ENCODE measurements at places on chromosomes 1 and 21.
A peak's percentile ranks its signal among the peaks of the same experiment; 100 is the strongest.

- peak; percentile 11 for DNase-seq
Observed at GRCh38 chr21:26441149-26441548, 131.9 kb downstream of the CYYR1 start.

DNA sequence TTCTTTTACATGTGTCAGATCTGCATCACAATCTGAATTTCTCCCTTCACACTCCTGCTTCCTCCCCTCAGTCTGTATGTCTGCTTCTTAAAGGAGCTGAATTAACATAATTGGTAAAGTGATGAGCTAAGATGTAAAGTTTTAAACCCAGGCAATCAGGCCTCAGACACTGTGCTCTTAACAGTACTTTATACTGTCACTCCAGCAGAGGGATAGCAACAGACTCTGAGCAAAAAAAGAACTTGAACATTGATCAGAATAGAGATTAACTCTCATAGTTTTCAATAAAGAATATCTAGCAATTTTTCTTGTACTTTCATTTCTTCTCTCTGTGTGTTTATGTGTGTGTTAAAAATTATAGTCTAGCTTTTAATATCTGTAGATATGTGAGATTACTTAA, 110.3 kb downstream of the DUSP10 start:
- DNase-seq: no peak

DNA sequence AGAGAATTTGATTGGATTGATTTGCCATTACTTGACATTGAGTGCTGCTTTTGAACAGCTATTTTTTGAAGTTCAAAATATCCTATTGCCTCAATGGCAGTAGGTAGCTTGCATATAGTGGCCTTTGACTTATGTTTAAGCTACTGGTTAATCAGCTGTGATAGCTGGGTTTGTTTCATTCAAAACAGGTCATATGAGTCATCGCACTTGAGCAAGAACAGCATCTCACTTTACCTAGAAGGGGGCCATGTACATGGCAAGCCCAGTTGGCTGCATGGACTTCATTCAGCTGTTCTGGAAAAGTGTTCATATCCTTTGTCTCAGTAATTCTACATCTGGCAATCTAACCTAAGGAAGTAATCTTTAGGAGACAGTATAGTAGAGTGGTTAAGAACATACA, 29.0 kb upstream of the ARID1A start:
- DNase-seq: no peak

GRCh38 chr1:18530587-18531502, 50.1 kb downstream of the KLHDC7A start:
- DNase-seq: no peak

DNA sequence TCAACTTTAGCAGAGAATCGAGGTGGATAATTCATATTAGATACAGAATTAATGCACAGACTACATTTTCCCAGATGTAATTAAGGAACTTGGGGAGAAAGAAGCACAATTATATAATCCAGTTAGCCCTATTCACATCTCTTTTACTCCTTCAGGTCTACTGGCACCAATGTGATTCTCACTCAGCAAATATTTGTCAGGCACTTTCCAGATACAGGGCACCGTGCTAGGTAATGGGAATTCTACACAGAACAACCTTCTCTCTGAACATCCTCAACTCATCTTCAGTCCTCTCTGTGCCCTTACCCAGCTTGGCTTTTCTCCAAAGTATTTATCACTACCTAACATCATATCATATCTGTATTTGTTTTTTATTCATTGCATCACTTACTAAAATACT, 15.6 kb upstream of the PROX1 start:
- no peak for DNase-seq

GRCh38 chr1:66774438-66774837, 22.2 kb downstream of the DYNLT5 start:
- DNase-seq: peak; percentile 3

DNA sequence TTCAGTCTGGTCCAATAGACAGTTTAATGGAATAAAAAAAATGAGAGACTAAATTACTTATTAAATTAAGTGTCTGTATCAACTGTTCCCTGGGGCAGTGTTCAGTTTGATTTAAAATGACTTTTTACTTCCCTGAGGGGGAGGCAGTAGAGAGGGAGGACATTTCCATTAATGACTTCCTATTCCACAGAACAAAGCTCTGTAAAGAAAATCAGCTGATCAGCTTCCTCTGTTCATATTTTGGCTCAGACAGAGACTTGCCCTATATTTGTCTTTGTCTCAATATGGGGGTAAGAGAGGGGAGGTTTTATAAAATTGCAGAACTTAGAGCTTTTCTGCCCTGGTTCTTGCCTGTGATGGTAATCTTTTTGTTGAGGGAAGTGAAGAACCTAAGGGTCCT, 8.4 kb downstream of the CFAP126 start:
- no peak for DNase-seq

- DNase-seq: peak; percentile 72
Observed at GRCh38 chr1:156499842-156500542, 583 bp downstream of the MEF2D start.

GRCh38 chr1:58709540-58710175, 9.8 kb upstream of the MYSM1 start:
- no peak for DNase-seq

DNA sequence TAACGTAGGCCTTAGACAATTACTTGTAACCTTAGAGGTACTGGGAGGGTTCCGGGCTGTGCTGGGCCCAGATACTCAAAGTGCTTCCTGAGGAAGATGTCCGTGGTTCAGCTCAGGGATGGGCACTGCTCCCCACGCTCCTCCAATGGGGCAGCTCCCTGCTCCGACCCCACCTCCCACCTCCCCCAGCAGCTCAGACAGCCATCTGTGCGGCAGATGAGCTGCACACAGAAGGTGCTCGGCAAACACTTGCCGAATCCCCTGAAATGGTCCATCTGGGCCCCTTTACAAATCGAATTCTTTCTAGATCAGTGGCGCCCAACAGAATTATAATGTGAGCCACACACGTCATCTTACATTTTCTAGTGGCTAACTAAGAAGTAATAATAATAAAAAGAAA, 242.4 kb upstream of the RAB4A start:
- DNase-seq: peak; percentile 90

- DNase-seq: no peak
Observed at GRCh38 chr1:16984717-16985116, 4.3 kb upstream of the MFAP2 start.

- DNase-seq: no peak
Observed at GRCh38 chr1:52153010-52153409, 11.1 kb downstream of the ZFYVE9 start.

DNA sequence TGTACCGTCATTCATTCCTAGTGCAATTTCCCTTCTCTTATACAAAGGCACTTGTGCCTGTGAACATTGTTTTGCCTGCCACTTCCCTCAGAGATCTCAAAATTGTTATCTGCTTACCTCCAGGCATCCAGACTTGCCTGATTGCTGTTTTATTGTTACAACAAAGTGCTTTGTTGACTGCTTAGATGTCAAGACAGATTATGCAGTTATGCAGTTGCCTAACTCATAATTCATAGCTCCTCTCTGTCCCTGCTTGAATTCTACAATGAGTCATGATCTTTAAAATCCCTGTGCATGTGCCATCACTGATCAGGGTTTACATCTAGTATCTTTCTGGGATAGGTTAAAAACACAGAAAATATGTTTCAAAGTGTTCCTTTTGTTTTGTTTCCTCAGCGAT, 24.5 kb downstream of the CXADR start:
- DNase-seq: no peak

DNA sequence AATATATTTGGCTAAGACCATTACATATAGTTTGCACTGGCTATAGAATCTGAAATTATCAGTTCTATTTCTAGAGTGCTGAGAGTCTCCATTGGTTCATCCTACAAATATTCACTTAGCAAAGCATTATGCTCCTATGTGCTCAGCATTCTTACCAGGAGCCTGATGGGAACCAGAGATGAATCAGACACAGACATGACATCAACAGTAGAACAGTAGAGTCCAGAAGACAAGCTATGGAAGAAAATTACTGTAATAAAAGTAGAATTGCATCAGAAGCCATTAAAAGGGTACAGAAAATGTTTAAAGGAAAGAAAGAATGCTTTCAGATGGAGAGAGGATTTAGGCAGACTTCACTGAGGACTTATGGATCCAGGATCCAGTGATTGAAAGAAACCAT, 271.7 kb upstream of the SNX7 start:
- DNase-seq: no peak

DNA sequence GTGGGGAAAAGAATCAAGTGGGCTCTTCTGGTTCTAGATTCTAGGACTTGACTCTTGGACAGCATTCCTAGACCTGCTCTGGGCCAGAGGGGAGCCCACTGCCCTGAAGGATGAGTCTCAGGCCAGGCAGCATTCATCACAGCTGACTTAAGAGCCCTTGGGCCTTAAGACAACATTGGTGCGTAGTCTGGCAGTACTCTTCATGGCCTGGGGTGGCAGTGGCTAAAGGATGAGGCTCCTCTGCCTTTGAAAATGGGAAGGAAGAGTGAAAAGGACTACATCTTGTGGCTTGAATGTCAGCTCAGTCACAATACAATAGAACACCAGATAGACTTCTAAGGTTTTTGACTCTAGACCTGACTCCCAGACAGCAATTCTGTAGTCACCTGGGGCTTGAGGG, 1415.1 kb upstream of the PRMT6 start:
- no peak for DNase-seq

- peak; percentile 64 for DNase-seq
Observed at GRCh38 chr1:27365372-27366112, 1.2 kb downstream of the MAP3K6 start.

- DNase-seq: no peak
Observed at GRCh38 chr1:238552271-238552670, 661.5 kb upstream of the ZP4 start.

GRCh38 chr1:236058141-236058934, 6.6 kb downstream of the NID1 start:
- no peak for DNase-seq

All from NCI-H2171 (cell line).